ENCODE measurements at places on chromosomes 4 and X.

GRCh38 chr4:36165631-36166005, 78.7 kb downstream of the ARAP2 start:
- H3K4me1 ChIP-seq, result no peaks in the 10 kb centered on the region
- H3K27me3 ChIP-seq, result no peaks in the 10 kb centered on the region
- no peak overlapping the region for H3K4me3 ChIP-seq
- H3K36me3 ChIP-seq, result no peaks in the 10 kb centered on the region
- no peak overlapping the region for H3K27ac ChIP-seq
- DNase-seq, result no peak

- no peak overlapping the region for H3K27ac ChIP-seq
- no peak for DNase-seq
- H3K4me3 ChIP-seq, result no peak overlapping the region
- H3K36me3 ChIP-seq, result no peaks in the 10 kb centered on the region
- peaks cover 7% of the 10 kb centered on the region for H3K4me1 ChIP-seq
- no peaks in the 10 kb centered on the region for H3K27me3 ChIP-seq
These were observed 187.5 kb upstream of the ANK2 start for GRCh38 chr4:112861691-112862674.

DNA sequence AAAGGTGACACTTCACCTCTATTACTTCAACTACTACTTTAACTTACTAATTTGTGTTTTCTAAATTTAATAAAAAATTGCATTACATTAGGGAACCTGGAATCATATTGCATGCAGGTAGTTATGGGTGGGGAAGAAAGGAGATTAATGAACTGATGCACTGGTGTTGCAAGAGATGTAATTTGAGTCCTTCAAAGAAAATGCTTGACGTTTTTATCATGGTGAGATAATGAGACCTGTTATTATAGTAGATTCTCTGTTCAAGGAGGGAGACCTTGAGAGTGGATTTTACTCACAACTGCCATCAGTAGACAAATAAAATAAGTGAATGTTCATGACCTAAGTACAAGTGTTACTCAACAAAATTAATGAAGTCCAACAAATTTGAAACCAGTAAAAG, 26.4 kb upstream of the MED14 start:
- no peak overlapping the region for H3K27ac ChIP-seq
- peaks cover 2% of the 10 kb centered on the region for H3K4me1 ChIP-seq
- DNase-seq, result no peak
- H3K36me3 ChIP-seq, result no peaks in the 10 kb centered on the region
- H3K27me3 ChIP-seq, result peaks cover 3% of the 10 kb centered on the region

DNA sequence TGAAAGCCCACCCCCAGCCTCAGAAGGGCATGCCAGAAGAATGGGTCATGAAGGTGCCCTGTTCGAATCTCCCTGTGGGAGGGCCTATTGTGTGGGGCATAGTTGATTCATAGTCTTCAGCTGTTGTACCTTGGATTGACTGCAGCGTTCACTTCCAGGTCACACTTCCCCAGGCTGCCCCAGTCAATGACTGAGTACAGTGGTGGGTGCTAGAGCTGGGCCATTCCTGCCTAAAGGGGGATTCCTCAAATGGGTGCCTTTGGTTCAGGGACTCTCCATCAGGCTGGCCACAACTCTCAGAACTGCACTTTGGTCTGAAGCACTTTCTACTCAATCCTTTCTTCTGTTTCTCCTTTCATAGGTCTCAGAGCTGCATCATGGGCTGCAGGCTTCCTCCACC, 35.0 kb upstream of the RASGEF1B start:
- DNase-seq, result no peak
- no peak overlapping the region for H3K27ac ChIP-seq
- H3K27me3 ChIP-seq, result no peaks in the 10 kb centered on the region
- H3K4me3 ChIP-seq, result no peak overlapping the region
- H3K4me1 ChIP-seq, result no peaks in the 10 kb centered on the region

- H3K4me1 ChIP-seq, result peaks cover 11% of the 10 kb centered on the region
- DNase-seq, result no peak
- H3K27me3 ChIP-seq, result no peaks in the 10 kb centered on the region
These were observed 4.2 kb upstream of the NYX start for GRCh38 chrX:41442824-41443550.

Data from gastrocnemius medialis (tissue), 4 donors.